Transverse colon (tissue), 4 donors: ENCODE measurements at places on chromosomes 7 and 10. TPM values are rescaled to one million over a fixed set of nuclear protein-coding genes. Genes with fewer than 3 reads are reported as not detected.

GIMAP2 gene
- total RNA-seq = 16.2 TPM

ENO4 gene
- not detected for total RNA-seq

NEURL1 gene
- total RNA-seq = 36.7 TPM

HOXA5 gene
- 89.8 TPM for total RNA-seq

SLC26A4 gene
- total RNA-seq = 0.16 TPM

SAMD8 gene
- total RNA-seq = 14.2 TPM

TMEM139 gene
- total RNA-seq = 46.4 TPM

DMBT1 gene
- total RNA-seq = 51.4 TPM

KNDC1 gene
- total RNA-seq = 0.14 TPM

SCART1 gene
- total RNA-seq = 3.4 TPM

NKX1-2 gene
- total RNA-seq = not detected

IDI2 gene
- not detected for total RNA-seq

GPR146 gene
- 14.5 TPM for total RNA-seq

SLC16A12 gene
- total RNA-seq = 0.27 TPM

ATP6V0A4 gene
- total RNA-seq = not detected

GARIN1A gene
- total RNA-seq = 0.48 TPM

ZNF518A gene
- total RNA-seq = 29.9 TPM

PNLIPRP3 gene
- total RNA-seq = not detected

FZD8 gene
- 14.9 TPM for total RNA-seq

PKD1L1 gene
- 0.41 TPM for total RNA-seq

TEX36 gene
- total RNA-seq = not detected

PIK3CG gene
- total RNA-seq = 12.2 TPM

NXPH1 gene
- total RNA-seq = not detected

MRLN gene
- not detected for total RNA-seq

MEST gene
- 27.0 TPM for total RNA-seq

LIPM gene
- not detected for total RNA-seq

C10orf53 gene
- total RNA-seq = not detected
